Effector memory CD4-positive, alpha-beta T cell (primary cell): ENCODE measurements at places on chromosomes 5 and 9.
A peak's percentile ranks its signal among the peaks of the same experiment; 100 is the strongest.

- no peak for DNase-seq
These were observed 213.8 kb downstream of the FAM114A2 start for GRCh38 chr5:153824909-153825308.

DNA sequence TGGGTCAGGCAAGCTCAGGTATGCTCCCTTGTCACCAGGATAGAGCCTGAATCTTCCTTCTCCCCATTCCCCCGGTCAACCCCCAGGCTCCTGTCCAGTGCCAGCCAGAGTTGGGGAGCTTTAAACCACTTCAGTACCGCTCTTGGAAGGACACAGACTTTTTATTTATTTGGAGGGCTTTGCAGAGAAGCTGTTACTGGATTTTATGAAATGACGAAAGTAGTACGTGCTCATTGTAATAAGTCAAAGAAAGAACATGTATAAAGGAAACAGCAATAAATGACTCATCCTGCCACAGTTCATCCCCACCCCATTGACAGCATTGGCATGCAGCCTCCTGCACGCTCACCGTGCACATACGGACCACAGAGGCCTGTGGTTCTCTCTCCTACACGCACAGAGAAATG is 230.3 kb downstream of the AUH start:
- DNase-seq = peak; percentile 8

DNA sequence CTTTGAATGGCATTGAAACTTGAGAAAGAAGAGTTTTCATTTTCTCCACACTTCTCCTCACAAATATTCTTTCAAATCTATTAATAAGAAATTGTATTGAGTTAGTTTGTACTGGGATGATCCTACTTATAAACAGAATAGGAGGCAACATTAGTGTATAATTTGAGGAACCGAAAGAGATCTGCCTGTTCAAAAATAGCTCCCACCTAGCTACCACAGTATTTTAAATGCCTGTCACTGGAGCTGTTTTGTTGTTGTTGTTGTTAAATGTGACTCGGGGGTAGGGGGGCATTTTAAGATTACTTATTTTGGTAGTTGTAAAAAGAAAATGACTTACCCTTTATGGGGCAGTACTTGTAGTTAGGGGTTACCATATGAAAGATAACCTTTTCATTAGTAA is 20.1 kb upstream of the HAPLN1 start:
- no peak for DNase-seq

GRCh38 chr9:86670076-86670475 is 277.2 kb downstream of the GAS1 start:
- no peak for DNase-seq

GRCh38 chr5:6576861-6577501 is 55.9 kb downstream of the NSUN2 start:
- DNase-seq = no peak

- no peak for DNase-seq
These were observed 140.3 kb downstream of the LPAR1 start for GRCh38 chr9:110897943-110898342.

DNA sequence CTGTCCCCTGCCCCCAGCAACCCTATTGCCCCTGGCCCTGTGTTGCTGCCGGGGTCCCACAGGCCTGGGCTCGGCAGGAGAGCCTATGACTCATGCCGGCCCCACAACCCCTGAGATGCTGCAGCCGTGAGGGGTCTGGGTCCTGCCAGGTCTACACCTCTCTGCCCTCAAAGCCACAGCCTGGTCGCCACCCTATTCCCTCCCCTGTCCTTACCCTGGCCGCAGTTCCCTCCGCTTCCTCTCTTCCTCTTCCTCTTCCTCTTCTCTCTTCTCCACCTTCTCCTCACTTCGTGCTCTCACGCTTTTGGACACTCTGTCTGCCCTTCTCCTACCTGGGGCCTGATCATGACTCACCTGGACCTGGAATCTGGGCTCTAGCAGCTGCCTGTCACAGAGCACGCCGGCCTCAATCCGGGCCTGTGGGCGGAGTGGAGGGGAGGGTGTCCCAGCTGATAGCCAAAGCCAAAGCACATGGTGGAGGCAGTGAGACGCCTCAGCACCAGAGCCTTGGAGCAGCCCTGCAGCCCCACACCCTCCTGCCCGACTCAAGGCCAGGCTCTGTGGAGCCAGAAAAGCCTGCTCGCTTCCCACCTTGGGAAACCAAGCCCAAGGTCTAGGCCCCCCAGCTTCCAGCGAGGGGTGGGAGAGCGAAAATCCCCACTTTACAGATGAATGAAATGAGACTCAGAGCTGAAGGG is 26.8 kb upstream of the CSF1R start:
- DNase-seq = no peak

- DNase-seq = no peak
These were observed 12.2 kb upstream of the CLINT1 start for GRCh38 chr5:157870837-157871834.

DNA sequence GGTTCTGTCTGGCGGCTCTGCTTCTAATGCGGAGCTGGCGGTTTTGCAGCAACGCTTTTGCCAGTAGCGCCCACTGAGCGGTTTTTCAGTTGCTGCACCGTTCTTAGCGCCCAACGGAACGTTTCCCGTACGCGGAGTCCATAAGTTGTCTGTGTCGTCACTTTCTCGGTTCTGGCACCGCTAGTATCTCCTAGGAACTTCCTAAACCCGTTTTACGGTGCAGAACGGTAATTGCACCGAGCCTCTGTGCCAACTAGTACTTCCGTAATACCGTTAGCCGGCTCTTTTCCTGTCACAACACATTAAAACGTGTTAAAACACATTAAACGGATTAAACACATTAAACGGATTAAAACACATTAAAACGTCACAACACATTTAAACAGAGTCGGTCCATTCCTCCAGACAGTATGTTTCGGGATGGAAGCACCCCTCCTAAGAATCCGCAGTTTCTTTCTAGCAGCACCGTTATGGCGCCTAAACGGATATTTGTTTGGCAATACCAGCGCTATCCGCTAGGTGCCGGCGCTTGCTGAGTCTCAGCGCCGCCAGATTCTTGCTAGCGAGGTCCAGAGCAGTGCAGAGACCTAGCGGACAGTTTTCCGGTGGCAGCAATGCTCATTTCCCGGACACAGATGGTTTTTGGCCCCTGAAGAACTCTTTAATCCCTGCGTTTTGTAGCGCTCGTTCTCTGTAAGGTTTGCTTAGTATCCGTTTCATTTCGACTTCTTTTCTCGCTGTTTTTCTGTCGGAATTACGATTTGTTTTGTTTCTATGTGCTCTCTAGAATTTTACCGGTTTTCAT is 45.4 kb downstream of the ANXA2R start:
- DNase-seq = peak; percentile 82

DNA sequence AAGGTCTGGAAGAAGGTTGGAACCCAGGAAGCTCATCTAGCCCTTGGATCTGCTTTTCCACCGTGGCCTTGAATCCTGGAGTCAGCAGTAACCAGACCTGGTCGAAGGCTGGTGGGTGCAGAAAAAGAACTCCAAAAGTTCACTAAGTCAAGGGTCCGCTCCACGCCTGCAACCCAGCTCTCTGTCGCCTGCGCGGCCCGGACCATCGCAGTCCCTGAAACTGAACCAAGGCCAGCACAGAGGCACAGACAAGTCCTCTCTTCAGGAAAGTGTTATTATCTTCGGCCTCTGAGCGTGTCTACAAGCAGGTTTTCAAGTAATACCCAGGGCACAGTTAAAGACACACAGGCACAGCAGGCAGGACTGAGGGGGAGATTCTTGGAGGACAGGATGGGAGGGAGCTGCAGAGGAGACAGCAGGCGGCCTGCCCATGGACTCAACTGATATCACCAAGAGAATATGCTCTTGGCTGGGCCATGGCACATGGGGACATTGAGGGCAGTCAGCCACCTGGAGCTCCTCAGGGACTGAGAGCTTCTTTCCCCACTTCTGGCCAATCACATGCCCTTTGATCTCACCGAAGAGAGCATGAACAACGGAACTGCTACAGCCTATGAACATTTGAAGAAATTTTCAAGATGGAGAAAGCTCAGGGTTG is 45.8 kb upstream of the SEMA4D start:
- DNase-seq = no peak

- no peak for DNase-seq
These were observed 245.2 kb upstream of the TARS1 start for GRCh38 chr5:33195431-33196165.

- no peak for DNase-seq
These were observed 34.6 kb upstream of the NEK6 start for GRCh38 chr9:124222918-124223720.

- DNase-seq = no peak
These were observed 412.1 kb upstream of the CDH10 start for GRCh38 chr5:25056836-25057235.

DNA sequence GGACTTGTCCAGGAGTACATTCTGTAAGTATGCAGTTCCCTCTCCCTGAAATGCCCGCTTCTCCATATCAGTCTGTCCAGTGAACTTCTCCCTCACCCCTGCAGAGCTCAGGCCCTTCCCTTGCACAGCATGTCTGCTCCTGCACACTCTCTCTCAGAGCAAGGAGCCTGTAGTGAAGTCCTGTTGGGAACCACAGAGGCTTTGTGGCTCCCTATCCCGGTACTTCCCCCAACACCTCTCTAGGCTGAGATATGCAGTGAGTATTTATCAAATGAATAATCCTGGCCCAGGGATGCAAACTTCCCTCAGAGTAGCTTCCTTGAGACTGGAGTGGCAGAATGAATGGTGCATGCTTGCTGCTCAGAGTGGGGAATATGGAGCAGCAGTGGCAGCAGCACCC is 48.8 kb downstream of the POC5 start:
- no peak for DNase-seq

DNA sequence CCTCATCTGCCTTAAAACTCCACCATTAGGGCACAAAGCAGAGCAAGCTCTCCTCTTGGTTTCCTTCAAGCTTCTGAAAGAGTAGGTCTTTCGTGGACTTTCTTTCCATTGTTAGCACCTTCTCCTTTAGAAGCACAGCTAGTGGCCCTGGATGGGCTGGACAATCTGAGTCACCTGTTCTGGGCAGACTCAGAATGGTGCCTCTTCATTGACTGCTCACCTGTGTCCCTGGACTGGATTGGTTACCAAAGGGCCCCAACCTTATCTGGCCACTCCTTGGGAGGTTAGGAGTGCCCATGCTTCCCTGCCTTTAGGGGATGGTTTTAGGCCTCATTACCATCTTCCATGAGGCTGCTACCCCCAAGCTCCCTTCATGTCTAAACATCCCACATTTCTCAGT is 23.2 kb downstream of the TMEM174 start:
- DNase-seq = no peak

DNA sequence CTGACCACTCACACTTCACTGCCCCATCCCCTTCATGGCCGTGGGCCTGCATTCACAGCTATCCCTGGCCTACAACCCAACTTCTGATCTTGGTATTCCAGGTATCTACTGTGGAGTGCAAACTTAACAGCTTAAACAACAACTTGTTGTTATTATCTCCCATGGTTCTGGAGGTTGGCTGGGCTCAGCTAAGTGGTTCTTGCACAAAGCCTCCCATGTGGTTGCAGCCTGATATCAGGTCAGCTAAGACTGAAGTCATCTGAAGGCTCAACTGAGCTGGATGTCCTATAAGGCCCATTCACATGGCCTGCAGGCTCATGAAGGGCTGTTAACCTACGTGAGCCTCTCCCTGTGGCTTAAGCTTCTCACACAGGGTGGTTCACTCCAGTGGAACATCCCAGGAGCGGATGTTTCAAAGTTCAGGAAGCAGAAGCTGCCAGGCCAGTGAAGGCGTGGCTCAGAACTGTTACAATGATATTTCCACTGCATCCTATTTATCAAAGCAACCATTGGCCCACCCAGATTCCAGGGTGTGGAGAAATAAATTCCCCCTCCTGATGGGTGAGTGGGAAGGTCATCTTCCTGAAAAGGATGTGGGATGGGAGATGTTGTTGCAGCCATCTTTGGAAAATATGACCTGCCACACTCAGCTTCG is 30.0 kb upstream of the TRIO start:
- DNase-seq = no peak

DNA sequence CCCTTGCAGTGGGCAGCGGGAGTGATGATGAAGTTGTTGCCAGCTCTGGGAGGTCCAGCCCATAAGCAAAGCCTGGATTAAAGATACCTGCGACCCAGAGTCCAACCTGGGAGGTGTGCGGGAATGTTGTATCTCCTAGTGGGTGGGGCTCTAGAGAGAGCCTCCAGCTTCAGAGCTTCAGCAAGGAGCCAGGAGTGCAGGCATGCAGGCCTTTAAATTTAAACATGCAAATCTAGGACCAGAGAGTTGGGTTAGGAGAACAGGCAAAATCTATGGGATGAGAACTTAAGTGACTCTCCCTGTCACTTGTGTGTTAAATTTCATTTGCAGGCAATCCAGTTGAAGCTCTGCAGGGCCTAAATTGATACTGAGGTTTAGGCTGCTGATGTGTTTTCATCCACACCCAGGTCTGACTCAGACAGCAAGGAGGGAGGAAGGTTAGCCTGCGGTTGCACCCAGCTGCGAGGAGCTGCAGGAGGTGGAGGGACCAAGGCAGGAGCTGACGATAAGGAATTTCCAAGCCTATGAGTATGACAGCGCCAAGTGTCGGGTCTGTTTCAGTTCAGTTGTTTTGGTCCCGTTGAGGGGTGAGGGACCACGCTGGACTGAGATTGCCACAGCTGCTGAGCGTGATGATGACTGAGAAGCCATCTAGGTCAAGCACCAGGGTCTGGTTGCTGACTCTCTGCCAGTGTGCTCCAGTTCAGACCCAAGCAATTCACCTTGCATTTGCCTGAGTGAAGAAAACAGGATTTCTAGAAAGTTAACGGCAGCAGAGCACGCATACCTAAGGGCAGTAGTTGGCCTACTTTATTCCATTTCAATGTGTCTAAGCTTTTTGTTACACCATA is 243.0 kb downstream of the ICE1 start:
- DNase-seq = no peak

GRCh38 chr5:821504-821903 is 29.3 kb downstream of the ZDHHC11 start:
- no peak for DNase-seq

- DNase-seq = no peak
These were observed 30.2 kb downstream of the DBH start for GRCh38 chr9:133666387-133666786.

DNA sequence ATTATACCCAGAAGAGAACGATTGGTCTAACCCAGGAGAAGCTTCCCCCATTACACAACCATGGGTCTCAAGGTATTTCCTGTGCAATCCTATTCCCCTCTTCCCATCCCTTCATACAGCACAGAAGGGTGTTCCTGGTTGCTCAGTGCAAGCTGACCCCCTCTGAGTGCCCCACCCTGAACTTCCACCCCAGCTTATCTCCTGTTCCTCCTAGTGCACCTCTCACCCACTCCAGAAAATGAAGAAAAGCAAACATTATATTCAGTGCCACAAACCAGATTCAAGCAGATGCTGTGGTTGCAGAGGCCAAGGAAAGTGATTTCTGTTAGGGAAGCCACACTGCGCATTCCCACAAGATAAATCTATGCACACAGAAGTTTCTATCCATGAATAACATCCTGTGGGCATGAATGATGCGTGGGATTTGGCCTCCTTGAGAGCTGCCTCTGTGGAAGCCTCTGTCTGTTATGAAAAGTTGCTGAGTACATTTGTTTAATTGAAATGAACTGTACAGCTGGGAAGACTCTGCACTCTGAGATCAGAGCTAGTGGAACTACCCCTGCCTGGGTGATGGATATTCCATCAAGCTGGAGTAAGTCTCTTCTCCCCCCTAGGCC is 2.2 kb upstream of the OR2S2 start:
- no peak for DNase-seq

DNA sequence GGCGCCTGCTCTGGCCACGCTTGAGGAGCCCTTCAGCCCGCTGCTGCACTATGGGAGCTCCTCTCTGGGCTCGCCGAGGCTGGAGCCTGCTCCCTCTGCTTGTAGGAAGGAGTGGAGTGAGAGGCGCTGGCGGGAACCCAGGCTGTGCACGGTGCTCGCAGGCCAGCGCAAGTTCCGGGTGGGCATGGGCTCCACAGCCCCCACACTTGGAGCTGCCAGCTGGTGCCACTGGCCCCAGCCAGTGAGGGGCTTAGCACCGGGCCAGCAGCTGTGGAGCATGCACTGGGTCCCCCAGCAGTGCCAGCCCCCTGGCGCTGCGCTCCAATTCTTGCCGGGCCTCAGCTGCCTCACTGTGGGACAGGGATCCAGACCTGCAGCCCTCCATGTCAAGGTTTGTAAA is 122.1 kb upstream of the CD180 start:
- no peak for DNase-seq
